ENCODE measurements at places on chromosomes 11 and 22.

DNA sequence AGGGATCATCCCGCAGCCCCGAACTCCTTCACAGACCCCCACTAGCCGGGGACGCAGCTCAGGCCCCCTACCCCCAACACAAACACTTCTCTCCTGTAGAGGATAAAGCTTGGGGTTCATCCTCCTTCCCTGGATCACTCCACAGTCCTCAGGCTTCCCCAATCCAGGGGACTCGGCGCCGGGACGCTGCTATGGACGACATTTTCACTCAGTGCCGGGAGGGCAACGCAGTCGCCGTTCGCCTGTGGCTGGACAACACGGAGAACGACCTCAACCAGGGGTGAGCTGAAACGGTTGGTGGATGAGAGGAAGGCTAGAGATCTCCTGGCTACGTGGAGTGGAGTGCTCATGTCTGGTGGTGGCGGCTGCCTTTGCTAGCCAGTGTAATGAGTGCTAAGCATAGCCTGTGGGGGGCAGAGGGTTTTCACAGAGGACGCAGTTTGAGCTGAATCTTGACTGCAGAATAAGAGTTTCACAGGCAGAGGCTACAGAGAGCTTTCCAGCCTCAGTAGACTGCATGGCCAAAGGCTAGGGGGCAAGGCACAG lies 580 bp downstream of the ILK start:
- DNase-seq, result no peak

- no peak for DNase-seq
Observed at GRCh38 chr11:59818572-59818971, 8.0 kb upstream of the MRPL16 start.

DNA sequence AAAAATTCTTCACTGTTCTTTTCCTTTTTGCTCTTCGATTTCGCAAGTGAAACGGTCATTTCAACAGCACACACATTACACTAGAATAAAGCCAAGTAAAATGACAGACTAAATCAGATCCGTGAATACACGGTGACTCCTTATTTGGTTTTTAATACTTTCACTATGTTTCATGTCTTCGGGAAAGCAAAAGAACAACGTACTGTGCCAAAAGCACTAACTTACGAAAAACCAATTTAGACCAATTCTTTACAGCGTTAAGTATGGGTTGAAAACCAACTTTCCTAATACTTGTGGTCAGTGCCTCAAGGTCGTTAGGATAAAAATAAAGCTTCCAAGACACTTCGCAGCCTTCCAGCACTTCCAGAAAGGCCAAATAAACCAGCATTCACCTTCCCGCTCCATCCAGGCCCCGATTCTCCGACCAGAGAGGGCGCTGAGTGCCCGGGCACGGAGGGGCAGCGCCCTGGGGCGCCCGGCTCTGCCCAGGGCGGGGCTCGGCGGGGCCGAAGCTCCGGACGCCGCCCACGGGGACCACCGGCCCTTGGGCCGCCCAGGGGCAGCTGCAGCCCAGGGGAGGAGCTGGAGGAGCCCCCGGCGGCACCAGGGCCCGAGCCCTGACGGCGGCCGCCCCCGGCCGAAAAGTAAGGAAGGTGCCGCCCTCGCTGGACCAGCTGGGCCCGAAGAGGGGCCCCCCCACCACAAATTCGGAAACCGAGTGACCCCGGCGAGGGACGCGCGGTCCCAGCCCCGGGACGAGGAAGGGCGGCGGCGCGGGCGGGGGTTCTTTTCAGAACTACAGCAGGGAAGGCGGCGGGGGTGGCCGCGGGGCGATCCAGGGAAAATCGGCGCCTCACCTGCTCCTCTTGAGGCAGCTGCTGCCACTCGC lies 499 bp downstream of the ATL3 start:
- DNase-seq, result no peak

- no peak for DNase-seq
Observed at GRCh38 chr11:107733518-107733917, 21.7 kb upstream of the SLN start.

DNA sequence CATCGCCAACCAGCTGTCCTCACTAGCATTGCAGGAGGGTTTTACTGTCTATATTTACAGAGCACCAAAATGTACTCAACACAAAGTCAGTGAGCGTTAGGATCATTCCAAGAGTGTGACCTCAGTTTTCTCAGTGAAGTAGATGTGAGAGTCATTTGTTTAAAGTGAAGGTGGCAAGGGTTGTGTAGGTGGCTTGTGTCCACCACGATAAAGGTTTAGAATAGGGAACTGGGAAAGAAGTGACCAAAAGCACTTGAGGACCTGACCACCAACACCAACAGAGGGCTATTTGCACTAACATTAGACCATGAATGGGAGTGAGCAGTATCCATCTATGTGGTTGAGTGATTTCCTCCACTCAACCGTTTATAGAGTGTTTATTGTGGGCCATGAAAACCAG lies 152.5 kb upstream of the POU2AF2 start:
- DNase-seq, result no peak

GRCh38 chr22:44807232-44807631 lies 54.9 kb downstream of the ARHGAP8 start:
- no peak for DNase-seq

- DNase-seq, result no peak
Observed at GRCh38 chr11:69351460-69351859, 57.5 kb downstream of the MYEOV start.

- no peak for DNase-seq
Observed at GRCh38 chr22:38631724-38632123, 24.5 kb downstream of the FAM227A start.

GRCh38 chr11:93570759-93571413 lies 27.7 kb upstream of the SMCO4 start:
- DNase-seq, result no peak

DNA sequence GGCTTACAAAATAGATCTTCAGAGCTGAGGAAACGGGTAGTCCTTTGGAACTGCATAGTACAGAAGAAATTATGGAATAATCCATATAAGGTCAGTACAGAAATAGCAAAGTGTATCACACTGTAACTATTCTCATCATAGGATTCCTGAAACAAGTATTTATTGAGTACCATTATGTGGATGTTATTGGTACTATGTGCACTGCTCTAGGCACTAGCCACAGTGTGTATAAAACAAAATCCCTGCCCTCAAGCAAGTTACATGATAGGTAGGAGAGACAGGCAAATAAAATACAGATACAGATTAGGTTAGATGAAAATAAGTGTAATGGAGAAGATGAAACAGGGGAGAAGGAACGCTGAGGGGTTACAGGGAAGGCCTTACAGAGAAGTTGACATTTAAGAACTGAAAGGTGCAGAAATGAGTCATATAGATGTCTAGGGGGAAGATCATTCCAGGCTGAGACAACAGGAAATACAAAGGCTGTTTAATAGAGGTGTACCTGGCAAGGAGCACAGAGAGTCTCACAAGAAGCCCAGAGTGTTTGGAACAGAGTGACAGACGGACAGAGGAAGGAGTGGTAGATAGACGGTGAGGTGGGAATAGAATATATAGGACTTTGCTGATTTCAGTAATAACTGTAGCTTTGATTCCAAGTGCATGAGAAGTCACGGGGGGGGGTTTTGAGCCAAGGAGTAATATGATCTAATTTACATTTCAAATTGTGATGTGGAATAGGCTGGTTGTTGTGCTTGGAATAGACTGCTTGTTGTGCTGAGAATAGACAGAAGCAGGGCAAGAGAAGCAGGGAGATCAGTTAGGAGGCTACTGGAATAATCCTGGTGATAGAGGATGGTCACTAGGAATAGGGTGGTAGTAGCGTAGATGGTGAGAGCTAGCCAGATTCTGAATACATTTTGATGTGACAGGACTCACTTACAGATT lies 13.7 kb downstream of the RNF141 start:
- DNase-seq, result no peak

DNA sequence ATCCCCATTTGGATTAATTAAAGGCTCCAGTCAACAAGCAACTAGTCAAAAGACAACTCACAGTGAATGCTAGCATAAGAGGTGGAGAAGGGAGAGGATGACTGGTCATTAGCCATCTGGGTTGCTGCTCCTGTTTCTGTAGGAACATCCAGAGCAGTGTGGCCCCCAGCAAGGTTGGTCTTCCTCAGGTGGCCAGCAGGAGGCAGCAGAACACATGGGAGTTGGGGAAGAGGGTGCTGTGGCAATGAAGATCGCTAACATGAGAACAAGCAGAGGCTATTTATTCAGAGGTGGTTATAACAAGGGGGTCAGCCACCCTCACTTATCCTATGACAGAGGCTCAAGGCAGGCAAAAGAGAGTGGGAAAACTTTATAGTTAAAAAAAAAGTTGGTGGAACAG lies 21.3 kb downstream of the IZUMO1R start:
- no peak for DNase-seq

DNA sequence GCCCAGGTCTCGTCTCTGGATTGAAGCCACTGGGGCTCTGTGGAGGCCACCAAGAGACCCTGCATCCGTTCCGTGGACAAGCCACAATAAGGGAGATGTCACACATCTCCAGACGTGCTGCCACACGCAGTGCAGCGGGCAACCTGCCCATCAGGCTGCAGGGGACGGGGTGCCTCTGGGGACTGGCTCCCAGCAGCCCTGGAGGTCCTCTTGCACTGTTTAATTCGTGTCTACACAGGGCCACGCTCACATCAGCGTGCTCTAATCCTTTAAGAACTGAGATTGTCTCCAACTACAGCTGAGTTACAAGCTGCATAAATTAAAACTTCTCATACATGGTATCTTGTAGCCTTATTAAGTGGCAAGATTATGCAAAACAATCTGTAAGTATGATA lies 1232.2 kb downstream of the BRD1 start:
- no peak for DNase-seq

- DNase-seq, result no peak
Observed at GRCh38 chr11:127395034-127395433, 394.5 kb upstream of the KIRREL3 start.

- no peak for DNase-seq
Observed at GRCh38 chr22:11616811-11617210, 3911.2 kb upstream of the OR11H1 start.

DNA sequence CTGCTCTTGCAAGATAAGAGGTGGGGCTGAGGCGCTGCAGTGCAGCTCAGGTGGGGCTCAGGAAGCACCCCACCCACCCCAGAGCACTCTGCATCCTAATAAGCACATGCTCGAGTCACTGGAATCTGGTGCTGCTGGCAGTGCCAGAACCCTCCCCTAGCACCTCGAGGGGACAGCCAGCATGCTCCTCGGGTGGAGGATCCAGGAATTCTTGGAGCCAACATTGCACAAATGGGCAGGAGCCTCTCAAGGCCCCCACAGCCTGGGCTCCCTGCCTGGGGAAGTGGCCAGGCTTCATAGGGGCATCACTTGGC lies 27.5 kb upstream of the CABP7 start:
- DNase-seq, result no peak

- DNase-seq, result no peak
Observed at GRCh38 chr11:76824083-76824939, 36.4 kb upstream of the ACER3 start.

DNA sequence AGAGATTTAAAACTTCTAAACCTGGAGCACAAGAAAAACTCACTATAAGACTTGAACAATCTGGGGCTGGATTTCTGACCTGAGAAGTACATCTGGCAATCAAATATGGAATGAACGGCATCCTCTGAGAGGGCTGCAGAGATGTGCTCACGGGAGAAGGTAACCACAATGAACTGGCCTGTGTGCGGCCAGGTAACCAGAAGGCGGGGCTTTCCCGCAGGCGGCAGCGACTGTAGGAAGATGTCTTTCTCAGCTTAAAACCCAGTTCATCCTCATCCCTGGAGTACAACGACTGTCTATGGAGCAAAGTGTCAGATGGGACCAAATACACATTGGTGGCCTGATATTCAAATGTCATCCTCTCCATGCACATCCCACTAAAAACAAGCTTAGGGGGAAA lies 24.5 kb downstream of the MICAL3 start:
- DNase-seq, result no peak

DNA sequence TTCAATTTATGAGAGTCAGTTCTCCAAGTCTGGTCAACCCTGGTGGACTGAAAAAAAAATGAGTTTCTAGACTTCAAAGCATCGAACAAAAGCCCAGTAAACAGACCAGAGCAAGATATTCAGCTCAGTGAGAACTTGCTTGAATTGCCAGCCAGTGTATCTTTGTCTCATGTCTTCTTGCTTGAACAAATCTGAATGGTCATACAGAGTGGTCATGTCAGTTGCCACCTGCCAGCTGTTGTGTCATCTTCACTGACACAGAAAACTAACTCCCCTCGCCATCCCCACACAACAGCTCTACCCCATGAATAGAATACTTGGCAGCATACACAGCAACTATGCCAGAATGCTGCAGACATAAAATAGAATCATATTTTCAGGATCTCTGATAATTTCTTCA lies 27.5 kb upstream of the CALCB start:
- DNase-seq, result no peak

DNA sequence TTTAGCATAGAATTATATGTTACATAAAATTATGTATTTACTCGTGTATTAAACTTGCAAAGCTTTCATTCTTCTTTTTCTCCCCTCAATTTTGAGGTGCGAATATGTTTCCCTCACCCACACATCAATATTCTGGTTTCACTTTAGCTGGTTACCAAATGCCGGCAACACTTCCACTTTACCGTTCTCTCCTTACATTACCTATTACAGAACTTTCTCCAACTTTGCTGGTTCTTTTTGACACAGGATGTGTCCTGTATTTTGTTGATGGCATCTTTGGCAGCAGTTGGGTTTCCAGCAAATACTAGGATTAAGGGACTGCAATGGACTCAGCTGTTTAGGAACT lies 84.9 kb downstream of the PRR5L start:
- DNase-seq, result no peak

- no peak for DNase-seq
Observed at GRCh38 chr22:43658823-43659222, 153.3 kb downstream of the EFCAB6 start.

Data from GOT3 (cell line).